ENCODE measurements at places on chromosomes 12 and 14. TPM values are rescaled to one million over a fixed set of nuclear protein-coding genes. Genes with fewer than 3 reads are reported as not detected.

The SUOX gene
- 18.3 TPM for total RNA-seq

The BHLHE41 gene
- total RNA-seq: 14.6 TPM

The TTC9 gene
- 2.2 TPM for total RNA-seq

The RECQL gene
- 36.4 TPM for total RNA-seq

The SYNJ2BP gene
- 47.3 TPM for total RNA-seq

DNA sequence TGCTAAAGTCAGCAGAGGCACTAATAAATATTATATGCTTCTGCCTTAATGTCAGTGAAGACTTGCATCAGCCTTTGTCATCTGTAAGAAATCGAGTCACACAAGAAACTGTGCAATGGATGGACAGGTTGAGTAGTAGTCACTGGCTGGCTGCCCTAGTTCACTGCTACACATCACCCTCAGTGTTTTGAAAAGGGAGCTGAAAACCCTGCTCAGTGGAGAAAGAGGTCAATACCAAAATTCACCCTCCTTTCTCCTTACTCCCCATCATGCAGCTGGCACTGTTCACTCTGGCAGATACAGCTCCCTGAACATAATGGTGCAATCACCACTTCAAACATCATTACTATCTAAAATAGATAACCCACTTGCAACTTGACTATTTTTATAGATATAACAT is 6.6 kb downstream of the ANKS1B start:
- no peak for DNase-seq

GRCh38 chr12:124674937-124675336 is 107.5 kb upstream of the NCOR2 start:
- no peak for DNase-seq

DNA sequence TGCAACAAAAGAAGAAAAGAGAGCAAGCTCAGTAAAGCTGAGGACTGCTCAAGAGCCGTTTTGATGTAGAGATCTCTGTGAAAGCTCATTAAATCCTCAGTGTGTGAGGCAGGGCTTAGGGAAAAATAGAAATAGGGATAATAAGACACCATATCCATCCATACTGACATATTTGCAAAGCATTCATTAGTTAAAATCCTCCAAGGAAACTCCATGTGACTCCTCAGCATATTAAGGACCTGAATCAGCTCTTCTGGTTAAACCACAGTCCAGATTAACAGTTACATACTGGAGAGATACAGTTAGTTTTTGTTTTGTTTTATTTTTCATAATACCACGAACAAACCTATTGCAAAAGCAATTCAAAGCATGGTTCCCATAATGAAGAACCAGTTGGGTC is 288.2 kb downstream of the PAWR start:
- DNase-seq: no peak

DNA sequence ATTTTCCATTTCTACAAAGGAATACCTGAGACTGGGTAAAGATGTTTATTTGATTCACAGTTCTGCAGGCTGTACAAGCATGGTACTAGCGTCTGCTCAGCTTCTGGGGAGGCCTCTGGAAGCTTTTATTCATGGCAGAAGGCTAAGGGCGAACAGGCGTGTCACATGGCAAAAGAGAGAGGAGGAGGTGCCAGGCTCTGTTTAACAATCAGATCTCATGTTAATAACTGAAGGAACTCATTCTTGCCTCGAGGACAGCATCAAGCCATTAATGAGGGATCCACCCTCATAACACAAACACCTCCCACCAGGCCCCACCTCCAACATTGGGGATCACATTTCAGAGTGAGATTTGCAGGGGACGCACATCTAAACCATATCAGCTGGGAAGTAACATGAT is 36.0 kb downstream of the PRB3 start:
- no peak for DNase-seq

GRCh38 chr14:65239938-65240296 is 137.6 kb upstream of the MAX start:
- no peak for DNase-seq

GRCh38 chr12:111194703-111195051 is 174.2 kb downstream of the PHETA1 start:
- DNase-seq: no peak

GRCh38 chr12:82857276-82857675 is 170.6 kb downstream of the TMTC2 start:
- no peak for DNase-seq

DNA sequence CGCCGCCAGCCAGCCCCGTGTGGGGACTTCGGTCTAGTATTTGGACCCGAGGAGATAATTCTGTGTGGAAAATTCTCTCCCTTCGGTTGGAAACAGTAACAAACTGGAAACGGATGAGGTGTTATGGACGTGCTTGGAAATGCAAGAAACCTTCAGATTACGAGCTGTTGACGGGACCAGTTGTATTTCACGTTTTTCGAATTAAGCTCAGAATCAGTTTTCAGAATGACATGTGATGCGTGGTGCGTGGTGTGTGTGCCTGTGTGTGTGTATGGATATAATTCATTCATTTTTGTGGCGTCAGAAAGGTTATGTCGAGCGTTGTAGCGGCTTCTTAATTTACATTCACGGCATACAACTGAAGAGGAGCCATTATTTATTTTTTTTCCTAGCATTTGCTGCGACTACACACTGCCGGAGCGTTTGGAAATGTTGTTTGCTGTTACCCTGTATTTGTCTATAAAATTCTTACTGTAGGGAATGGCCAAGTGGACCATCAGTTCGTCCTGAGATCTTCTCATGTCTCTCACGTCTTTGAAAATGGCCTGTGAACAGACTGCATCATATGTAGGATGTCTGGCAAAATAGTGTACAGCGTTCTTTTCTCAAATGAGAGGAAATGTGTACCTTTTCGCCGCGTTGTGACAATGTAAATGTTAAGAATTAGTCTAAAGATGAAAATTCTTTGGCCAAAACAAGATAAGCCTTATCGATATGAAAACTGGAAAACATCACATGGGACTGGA is 1.3 kb downstream of the TRAF3 start:
- no peak for DNase-seq

- no peak for DNase-seq
Observed at GRCh38 chr14:101582294-101582693, 21.0 kb downstream of the DIO3 start.

- DNase-seq: no peak
Observed at GRCh38 chr14:72643317-72643801, 250.5 kb downstream of the DPF3 start.

GRCh38 chr12:57952766-57953165 is 11.4 kb downstream of the ATP23 start:
- no peak for DNase-seq

- DNase-seq: no peak
Observed at GRCh38 chr12:108833355-108833733, 24.0 kb downstream of the SSH1 start.

Measured in esophagus muscularis mucosa (tissue), 4 donors.